Thyroid gland (tissue), 4 donors: ENCODE measurements at places on chromosomes 6 and 20. TPM values are rescaled to one million over a fixed set of nuclear protein-coding genes. Genes with fewer than 3 reads are reported as not detected.

DNA sequence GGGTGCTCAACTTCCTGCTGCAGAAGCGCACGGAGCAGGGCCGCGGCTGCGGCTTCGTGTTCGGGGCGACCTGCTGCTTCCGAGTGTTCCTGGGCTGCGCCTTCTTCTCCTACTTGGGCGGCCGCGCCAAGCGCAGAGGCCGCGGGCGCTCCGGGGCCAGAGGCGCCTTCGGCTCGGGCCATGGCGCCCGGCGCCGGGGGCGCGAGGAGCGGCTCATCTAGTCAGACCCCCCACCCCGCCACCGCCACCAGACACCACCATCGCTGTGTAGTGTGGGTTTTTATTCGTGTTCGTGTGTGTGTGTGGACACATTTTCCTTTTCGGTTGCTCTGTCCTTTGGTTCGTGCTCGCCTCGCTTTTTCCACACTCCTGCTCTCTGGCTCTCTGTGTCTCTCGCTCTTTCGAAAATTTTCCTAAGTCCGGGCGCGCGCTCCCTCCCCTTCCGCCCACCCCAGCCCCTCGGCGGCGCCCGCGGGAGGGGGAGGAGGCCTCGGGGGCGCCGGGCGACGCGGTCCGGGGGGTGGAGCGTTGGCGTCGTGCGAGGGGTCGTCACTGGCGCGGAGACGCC is 38.1 kb downstream of the GNAS start:
- peak; percentile 80 for DNase-seq

- no peak for DNase-seq
Observed at GRCh38 chr20:15924556-15924955, 648.7 kb downstream of the KIF16B start.

DNA sequence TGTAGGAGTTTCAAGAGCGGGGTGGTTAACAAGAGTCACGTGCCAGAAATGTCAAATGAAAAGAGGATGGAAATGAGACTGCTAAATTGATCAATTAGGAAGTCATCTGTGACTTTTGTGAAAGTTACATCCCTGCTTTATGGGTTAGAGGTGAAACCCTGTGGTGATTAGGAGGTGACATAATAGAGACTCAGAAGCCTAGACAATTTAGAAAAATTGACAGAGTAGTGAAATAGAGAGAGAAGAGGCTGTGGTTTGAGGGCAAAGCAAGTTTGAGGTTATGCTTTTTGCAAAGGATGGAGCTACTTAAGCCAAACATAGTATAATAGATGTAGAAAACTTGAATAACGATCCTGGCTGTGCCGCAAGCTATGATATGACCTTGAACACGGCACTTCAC is 71.8 kb downstream of the IMPG1 start:
- DNase-seq, result no peak

OTOR gene
- total RNA-seq, result not detected
